ENCODE measurements at places on chromosomes 7 and 10.
A peak's percentile ranks its signal among the peaks of the same experiment; 100 is the strongest.

- no peak for DNase-seq
These were observed 187.8 kb downstream of the NPSR1 start for GRCh38 chr7:34845666-34846361.

DNA sequence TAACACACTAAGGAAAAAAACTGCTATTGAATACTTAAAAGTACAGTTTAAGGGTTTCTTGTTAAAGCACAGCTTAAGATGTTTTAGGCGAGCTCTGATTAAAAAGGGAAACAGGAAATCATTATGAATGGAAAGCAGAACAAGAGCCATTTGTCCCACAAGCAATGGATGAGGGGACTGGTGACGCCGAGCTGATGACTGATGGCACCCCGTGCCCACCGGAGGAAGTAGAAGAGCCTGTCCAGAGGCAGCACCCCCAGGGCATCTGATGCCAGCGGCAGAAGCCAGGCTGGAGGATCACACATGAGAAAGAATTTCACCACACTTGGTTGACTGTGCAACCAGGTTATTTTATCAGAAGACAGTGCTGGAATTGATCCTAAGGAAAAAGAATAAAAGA, 15.0 kb upstream of the INSIG1 start:
- DNase-seq, result no peak

DNA sequence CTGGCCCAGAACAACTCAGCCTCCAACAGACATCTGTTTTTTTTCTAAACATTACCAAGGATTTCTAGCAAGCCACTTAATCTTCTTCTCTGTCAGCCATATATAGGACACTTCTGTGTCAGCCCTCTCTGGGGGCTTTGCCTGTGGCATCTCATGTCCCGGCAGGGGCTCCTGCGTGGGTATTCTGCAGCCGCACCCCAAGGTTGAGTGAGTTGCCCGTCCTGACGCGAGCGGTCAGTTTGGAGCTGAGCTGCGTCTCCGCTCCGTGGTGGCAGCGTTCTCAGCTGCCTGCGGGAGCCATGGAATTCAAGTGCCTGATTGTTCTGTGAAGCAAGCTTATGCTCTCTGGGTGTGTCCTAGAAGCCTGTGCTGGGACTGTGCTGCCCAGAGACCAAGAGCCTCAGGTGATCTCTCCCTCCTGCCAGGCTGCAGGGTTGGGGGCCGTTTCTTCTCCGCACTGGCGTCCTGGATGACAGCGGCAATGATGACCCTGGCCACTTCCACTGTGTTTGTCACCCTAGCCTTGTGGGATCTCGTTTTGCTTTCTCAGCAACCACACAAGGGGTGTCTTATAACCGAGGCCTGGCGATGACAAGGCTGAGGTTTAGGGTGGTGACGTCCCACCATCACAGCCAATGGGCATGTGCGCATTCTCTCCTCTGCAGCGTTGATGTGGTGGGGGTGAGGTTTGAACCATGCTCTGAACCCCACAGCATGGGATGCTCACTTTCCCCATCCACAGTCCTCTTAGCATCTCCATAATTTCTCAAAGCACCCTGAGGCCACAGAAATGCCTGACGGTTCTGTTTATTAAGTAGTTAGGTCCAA, 612.6 kb upstream of the FOXK1 start:
- no peak for DNase-seq

GRCh38 chr10:24707445-24707844, 16.2 kb downstream of the ARHGAP21 start:
- DNase-seq, result no peak

DNA sequence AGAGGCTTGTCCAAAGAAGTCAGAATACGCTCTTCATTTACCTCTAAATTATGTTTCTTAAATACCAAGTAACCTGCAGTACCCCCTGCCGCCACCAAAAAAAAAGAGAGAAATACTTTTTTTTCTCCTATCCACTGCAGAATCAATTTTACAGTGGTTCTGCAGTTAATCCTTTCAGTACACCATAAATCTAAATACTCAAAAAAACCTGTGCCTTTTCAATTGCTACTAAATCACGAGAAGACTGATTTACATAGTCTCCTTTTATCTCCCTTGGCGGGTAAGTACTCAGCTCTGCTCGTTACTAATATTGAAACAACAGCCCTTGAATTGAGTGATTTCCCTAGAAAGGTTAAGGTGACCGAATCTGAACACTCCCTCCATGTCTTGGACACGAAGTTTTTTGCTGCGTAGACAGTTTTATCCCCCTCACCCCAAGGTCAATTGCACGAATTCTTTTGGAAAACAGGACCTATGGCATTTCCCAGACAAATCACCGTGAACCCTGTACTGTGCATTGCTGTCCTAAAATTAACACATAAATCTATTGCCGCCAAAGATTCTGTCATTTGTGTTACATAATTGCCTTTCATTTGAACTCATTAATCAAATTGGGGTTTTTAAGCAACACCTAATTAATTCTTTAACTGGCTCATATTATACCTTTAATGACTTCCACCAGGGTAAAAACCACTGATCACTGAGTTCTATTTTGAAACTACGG, 512 bp upstream of the VIM start:
- DNase-seq, result peak; percentile 31

- no peak for DNase-seq
These were observed 767.9 kb downstream of the GRID1 start for GRCh38 chr10:85598646-85599045.

DNA sequence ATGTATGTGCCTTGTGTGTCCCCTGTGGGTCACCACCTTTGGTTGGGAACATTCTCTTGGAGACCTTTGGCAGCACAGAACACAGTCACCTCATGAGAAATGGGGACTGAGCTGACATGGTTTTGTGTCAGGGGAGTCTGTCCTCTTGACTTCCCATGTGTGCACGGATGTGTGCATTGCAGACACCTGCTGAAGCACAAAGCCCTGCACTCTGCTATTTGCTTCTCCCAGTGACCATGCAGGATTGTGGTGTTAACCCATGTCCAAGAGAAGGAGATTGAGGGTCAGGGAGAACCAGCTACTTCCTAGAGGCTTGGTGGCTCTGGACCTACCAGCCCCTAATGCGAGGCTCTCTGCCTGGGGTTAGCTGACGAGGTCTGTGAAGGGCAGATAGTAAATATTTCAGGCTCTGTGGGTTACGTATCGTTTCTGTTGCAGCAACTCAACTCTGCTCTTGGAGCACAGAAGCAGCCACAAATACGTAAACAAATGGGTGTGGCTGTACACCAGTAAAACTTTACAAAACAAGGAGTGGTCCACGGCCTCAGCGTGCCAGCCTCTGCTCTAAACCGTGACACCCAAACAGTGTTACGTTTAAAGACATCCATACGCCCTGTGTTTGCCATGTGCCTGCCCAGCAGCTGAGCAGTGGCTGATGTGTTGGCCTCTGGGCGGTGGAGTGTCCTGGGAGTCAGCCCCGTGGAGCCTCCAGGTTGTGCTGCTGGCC, 51.7 kb downstream of the ADCY1 start:
- DNase-seq, result no peak

DNA sequence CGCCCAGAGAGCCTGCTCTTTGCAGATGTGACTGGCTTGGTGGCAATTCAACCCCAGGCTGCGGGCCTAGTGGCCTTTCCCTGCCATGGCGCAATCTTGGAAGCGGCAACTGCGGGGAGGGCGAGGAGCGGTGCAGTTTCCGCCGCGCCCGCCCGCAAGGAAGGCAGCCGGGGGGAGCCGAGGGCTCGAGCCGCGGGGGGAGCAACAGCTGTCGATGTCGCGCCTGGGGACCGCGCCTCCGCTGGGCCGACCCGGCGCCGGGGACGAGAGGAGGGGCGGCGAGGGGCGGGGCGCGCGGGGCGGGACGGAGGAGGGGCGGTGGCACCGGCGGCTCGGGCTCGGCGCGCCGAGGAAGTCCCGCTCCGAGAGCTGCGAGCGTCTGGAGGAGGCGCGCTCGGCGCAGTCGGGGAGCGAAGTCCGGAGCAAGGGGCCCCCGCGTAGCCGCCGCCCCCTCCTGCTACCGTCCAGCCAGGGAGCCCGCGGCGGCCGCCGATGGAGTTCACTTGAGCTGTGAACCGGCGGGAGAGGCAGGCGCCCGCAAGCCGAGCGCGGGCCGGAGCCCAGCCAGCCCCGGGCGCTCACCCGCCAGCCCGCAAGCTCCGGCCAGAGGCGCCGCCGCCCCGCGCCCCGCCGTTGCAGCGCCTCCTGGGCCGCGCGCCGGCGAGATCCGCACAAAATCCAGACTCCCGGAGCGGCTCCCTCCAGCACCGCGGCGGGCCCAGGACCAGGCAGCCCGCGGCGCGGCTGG, 438.1 kb upstream of the GALNT17 start:
- DNase-seq, result no peak

Data from RCC 7860 (cell line).